ENCODE measurements at places on chromosomes 13 and 19. TPM values are rescaled to one million over a fixed set of nuclear protein-coding genes. Genes with fewer than 3 reads are reported as not detected.

- peaks cover 38% of the 10 kb centered on the region for H3K36me3 ChIP-seq
- no peaks in the 10 kb centered on the region for H3K27me3 ChIP-seq
These were observed 3.4 kb upstream of the POLD1 start for GRCh38 chr19:50380751-50381151.

DNA sequence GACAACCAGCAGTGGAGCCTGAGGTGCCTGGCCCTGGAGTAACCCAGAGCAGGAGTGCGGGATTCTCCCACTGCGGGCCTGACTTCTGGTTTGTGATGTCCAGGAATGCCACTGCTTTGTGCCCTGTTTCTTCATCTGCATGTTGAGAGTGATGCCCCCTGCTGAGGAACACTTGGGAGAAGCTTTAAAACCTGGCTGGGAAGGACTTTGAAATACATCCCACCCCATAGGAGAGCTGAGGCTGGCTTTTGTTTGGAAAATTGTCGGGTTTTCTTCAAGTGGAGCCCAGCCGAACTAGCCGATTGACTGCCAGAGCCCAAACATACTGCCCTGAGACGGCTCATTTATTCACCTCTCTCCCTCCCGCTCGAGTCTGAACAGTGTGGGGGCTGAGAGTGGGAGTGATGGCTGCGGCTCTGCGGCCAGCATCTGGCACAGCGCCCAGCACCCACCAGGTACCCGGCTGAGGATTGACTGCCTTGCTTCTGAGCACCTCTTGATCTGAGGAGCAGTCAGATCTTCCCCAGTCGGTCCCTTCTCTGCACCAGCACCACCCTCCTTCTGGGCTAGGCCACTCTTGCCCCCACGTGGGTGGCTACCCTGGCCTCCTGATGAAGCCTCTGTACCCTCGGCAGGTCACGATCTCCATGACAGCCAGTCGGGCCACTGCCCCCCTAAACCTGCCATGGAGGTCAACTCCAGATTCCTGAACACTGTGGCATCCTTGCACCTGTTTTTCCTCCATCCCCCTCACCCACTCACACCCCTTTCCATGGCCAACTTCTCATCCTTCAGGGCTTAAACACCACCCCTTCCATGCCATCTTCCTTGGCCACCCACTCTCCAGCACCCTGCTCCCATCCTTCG, 148.9 kb downstream of the SIPA1L3 start:
- DNase-seq = peak; percentile 33
- H3K27me3 ChIP-seq = no peaks in the 10 kb centered on the region
- no peak overlapping the region for H3K4me3 ChIP-seq
- H3K36me3 ChIP-seq = no peaks in the 10 kb centered on the region
- no peak overlapping the region for H3K27ac ChIP-seq

GRCh38 chr13:23391752-23392151, 41.8 kb downstream of the SACS start:
- H3K4me1 ChIP-seq = peaks cover under 1% of the 10 kb centered on the region
- no peaks in the 10 kb centered on the region for H3K36me3 ChIP-seq
- no peak overlapping the region for H3K4me3 ChIP-seq

DNA sequence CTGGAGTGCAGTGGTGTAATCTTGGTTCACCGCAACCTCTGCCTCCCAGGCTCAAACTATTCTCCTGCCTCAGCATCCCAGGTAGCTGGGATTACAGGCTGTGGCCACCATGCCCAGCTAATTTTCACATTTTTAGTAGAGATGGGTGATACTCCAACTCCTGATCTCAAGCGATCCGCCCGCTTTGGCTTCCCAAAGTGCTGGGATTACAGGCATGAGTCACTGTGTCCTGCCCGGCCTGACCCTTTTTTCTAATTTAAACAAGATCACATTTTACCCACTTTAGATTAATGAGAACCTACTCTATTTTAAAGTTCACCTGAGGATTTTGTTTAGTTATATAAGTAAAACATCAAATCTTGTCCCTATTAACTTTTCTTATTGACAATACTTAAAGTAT, 91.8 kb upstream of the POSTN start:
- DNase-seq = no peak
- no peaks in the 10 kb centered on the region for H3K27me3 ChIP-seq
- no peaks in the 10 kb centered on the region for H3K4me1 ChIP-seq
- H3K36me3 ChIP-seq = no peaks in the 10 kb centered on the region

DNA sequence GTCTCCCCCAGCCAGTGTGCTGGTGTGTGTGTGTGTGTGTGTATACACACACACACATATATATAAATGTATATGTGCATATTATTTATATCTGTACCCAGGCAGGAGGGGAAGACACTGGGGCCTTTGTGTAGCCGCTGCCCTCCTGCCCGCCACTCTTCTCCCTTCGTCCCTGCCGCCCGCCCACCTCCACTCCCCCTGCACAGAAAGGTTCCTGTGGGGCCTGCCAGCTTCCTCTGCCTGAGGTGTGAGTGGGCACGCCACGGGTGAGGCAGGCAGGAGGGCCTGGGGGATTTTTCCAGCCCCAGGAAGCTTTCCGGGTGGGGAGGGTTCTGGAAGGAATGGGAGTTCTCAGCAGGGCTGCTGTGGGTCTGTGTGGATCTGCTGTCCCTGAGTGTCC, 6.9 kb downstream of the IRF2BP1 start:
- H3K4me3 ChIP-seq = no peak overlapping the region
- peaks cover 20% of the 10 kb centered on the region for H3K27me3 ChIP-seq
- no peak for DNase-seq
- no peak overlapping the region for H3K27ac ChIP-seq

DNA sequence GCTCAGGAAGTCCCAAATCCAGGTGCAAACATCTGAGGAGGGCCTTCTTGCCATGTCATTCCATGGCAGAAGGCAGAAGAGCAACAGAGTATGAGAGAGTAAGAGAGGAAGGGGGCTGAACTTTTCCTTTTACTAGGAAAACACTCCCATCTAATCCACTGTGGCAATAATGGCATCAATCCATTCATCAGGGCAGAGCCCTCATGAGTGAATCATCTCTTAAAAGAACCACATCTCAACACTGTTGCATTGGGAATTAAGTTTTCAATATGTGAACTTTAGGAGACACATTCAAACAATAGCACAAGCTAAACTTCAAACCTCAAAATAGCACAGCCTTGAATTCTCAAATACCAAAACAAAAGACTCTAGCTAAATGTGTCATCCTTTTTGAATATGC, 264.5 kb downstream of the KCTD12 start:
- H3K4me3 ChIP-seq = no peak overlapping the region
- no peaks in the 10 kb centered on the region for H3K4me1 ChIP-seq
- DNase-seq = no peak
- H3K27ac ChIP-seq = no peak overlapping the region

GRCh38 chr13:41494202-41494601, 36.9 kb downstream of the RGCC start:
- H3K27ac ChIP-seq = peak overlapping the region; percentile 74
- H3K36me3 ChIP-seq = peaks cover 4% of the 10 kb centered on the region
- no peaks in the 10 kb centered on the region for H3K27me3 ChIP-seq

- no peaks in the 10 kb centered on the region for H3K4me1 ChIP-seq
- no peak overlapping the region for H3K27ac ChIP-seq
- DNase-seq = no peak
- no peaks in the 10 kb centered on the region for H3K27me3 ChIP-seq
These were observed 297.4 kb upstream of the SGCG start for GRCh38 chr13:22883262-22883840.

DNA sequence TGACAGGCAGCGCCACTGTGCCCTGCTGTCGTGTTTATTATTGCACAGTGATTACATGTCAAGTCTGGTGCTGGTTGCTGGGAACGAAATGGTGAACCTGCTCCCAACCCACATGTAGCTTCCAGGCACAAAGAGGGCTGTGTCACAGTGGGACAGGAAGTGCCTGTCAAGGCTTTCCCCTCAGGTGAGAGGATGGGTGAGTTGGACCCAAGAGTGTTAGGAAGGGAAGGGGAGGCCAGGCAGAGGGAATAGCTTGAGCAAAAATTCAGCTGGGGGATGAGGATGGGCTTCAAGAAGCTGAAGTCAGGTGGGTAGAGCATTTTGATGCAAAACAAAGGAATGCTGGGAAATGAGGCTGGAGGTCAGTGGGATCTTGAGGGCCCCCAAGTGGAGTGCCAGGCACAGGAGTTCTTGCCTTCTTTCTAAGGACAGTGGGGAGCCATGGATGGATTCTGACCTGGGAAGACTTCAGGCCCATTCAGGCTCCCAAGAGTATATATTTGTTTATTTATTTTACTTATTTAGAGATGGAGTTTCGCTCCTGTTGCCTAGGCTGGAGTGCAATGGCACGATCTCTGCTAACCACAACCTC, 8.5 kb upstream of the QTRT1 start:
- H3K36me3 ChIP-seq = peaks cover 29% of the 10 kb centered on the region
- peaks cover 17% of the 10 kb centered on the region for H3K4me1 ChIP-seq
- DNase-seq = no peak

DNA sequence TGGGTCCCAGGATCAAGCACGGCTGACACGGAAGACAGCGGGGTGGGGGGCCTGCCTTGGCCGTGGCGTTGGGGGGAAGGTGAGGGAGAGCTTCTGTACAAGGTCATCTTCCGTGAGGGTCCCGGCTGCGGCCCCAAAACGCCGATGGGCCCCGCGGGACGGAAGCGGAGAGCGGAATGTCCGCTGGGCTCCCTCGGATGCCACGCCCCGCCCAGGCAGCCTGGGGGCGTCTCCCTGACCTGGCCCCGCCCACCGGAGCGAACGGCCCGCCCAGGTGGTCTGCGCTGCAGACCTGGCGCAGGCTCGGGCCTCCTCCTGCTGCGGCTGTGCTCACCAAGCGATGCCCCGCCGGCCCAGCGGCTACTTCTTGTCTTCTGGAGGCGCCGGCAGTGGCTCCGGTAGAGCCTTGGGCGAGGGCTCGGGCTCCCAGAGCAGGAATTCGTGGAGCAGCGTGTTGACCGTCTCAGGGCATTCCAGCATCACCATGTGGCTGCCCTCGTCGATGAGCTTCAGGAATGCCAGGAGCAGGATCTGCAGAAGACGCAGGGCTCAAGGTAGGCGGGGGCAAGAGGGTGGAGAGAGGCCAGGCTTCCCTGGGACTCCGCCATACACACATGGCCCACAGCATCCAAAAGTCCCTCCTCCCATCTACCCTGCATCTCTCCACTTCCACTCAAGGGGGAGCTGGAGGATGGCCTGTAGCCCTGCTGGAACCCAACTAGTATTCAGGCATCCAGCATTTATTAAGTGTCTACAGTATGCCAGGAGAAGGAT, 10.7 kb downstream of the ABHD8 start:
- peaks cover 7% of the 10 kb centered on the region for H3K4me1 ChIP-seq
- H3K4me3 ChIP-seq = peak overlapping the region; percentile 90
- no peaks in the 10 kb centered on the region for H3K27me3 ChIP-seq
- peak; percentile 87 for DNase-seq
- H3K36me3 ChIP-seq = peaks cover 5% of the 10 kb centered on the region

DNA sequence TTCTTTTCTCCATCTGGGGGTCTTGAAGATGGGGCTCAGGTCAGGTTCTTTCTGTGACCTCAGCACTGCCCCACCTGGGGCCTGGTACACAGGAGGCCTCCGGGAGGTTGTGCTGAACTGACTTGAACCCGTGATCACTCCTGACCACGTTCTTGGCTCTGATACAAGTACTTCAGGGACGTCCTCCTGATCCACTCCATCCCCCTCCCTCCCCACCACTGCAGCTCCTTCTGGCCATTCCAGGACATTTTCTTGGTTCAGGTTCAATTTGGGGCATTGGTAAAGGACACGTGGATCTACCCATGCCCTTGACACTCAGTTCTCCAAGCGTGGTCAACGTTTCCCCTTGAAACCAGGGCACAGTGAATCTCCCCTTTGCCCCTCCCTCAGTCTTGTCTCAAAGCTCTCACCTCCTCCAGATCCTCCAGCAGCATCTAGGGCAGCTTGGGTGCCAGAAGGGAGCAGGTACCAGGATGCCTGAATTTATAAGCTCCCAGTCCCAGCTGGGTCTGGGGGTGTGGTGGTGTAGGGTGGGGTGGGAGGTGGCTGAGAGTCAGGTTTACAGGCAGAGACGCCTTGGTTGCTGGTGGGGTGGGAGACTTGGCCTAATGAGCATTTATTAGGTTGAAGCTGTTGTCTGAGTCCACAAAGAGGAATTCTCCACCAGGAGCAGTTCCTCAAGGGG, at the start of gene KLK15:
KLK15 (minus strand) TSS at position 458 of the 685 bp plus-strand sequence. CDS start 2,082 bp downstream, outside the sequence.
- peaks cover 51% of the 10 kb centered on the region for H3K27me3 ChIP-seq
- no peaks in the 10 kb centered on the region for H3K36me3 ChIP-seq
- peaks cover 5% of the 10 kb centered on the region for H3K4me1 ChIP-seq
- DNase-seq = no peak

GRCh38 chr19:16799740-16800139, 29.5 kb upstream of the SIN3B start:
- no peaks in the 10 kb centered on the region for H3K4me1 ChIP-seq
- DNase-seq = no peak
- H3K27ac ChIP-seq = no peak overlapping the region
- H3K4me3 ChIP-seq = no peak overlapping the region

GRCh38 chr19:17296273-17296672, 7.0 kb downstream of the ABHD8 start:
- H3K4me1 ChIP-seq = peaks cover 7% of the 10 kb centered on the region
- no peak overlapping the region for H3K4me3 ChIP-seq
- DNase-seq = peak; percentile 47
- H3K27me3 ChIP-seq = no peaks in the 10 kb centered on the region
- H3K36me3 ChIP-seq = peaks cover 13% of the 10 kb centered on the region

DNA sequence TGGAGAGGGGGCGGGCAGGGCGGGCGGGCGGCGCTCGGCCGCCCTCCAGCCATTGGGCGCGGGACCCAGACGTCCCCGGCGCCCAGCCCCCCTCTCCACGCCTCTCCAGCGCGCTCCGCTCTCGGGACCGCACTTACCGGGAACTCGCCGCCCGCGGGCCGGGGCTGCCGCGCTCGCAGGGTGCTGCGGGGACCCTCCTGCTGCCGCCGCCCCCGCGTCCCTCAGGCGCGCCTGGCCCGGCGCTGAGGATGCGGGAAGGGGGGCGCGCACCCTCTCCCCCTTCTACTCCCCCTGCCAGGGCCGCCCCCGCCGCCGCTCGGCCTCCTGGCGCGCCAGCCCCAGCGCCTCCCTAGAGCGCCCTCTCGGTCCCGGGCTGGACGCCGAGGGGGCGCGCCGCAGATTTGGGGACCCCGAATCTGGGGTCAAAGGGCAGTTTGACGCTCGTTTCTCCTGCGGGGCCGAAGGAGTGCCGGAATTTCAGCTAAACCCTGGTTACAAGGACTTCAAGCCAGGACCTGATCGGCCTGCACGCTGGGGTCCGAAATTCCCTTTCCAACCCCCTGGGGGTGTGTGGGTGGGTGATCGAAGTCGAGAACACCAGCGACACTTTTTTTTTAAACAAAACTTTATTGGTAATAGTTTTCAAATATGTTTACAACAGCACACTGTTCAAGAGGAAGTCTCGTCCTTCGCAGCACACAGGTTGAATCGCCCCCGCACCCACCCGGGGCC, 696 bp upstream of the SAMD1 start:
- peak overlapping the region; percentile 82 for H3K4me3 ChIP-seq
- no peaks in the 10 kb centered on the region for H3K27me3 ChIP-seq
- peak; percentile 79 for DNase-seq
- peaks cover 16% of the 10 kb centered on the region for H3K4me1 ChIP-seq
- peaks cover 37% of the 10 kb centered on the region for H3K36me3 ChIP-seq

RNF17 gene
- not detected for total RNA-seq

NXNL1 gene
- not detected for total RNA-seq

FCGBP gene
- total RNA-seq = 4.8 TPM

ZNF534 gene
- total RNA-seq = not detected

SEMA6B gene
- not detected for total RNA-seq

MRPS12 gene
- 80.1 TPM for total RNA-seq

C19orf85 gene
- total RNA-seq = not detected

KLK5 gene
- not detected for total RNA-seq

KLK14 gene
- 0.32 TPM for total RNA-seq

CEBPA gene
- 0.34 TPM for total RNA-seq

TMEM255B gene
- total RNA-seq = 1.7 TPM

Measured in activated CD8-positive, alpha-beta T cell treated with anti-CD3 and anti-CD28 coated beads for 36 hours (primary cell).